ENCODE measurements at places on chromosomes 4 and X. TPM values are rescaled to one million over a fixed set of nuclear protein-coding genes. Genes with fewer than 3 reads are reported as not detected.

The UGT8 gene
- total RNA-seq = not detected

The ADH1A gene
- total RNA-seq = not detected

The KIAA0232 gene
- total RNA-seq = 9.4 TPM

The ARHGAP6 gene
- 19.8 TPM for total RNA-seq

The SEC24D gene
- total RNA-seq = 138 TPM

The CXCR3 gene
- not detected for total RNA-seq

The S100G gene
- not detected for total RNA-seq

The SPIN4 gene
- total RNA-seq = 1.8 TPM

The CENPVL1 gene
- total RNA-seq = not detected

The JAKMIP1 gene
- total RNA-seq = 0.18 TPM

The F8A3 gene
- total RNA-seq = 11.0 TPM

The MTTP gene
- total RNA-seq = not detected

The ARHGAP24 gene
- 41.2 TPM for total RNA-seq

The STOX2 gene
- 0.18 TPM for total RNA-seq

The ZCCHC12 gene
- total RNA-seq = not detected

The MAPK10 gene
- 3.9 TPM for total RNA-seq

The BMPR1B gene
- 0.32 TPM for total RNA-seq

The HS3ST1 gene
- 1.5 TPM for total RNA-seq

The TKTL2 gene
- not detected for total RNA-seq

The MAGEA11 gene
- not detected for total RNA-seq

The NLGN3 gene
- not detected for total RNA-seq

The PNMA5 gene
- not detected for total RNA-seq

The CDX4 gene
- total RNA-seq = not detected

The USP26 gene
- total RNA-seq = not detected

The SH3TC1 gene
- total RNA-seq = 26.0 TPM

The PAGE2B gene
- total RNA-seq = not detected

The FGFR3 gene
- total RNA-seq = 1.8 TPM

All from cardiac atrium fibroblast (primary cell).